Erythroblast (primary cell): ENCODE measurements at places on chromosomes 6 and 20.

DNA sequence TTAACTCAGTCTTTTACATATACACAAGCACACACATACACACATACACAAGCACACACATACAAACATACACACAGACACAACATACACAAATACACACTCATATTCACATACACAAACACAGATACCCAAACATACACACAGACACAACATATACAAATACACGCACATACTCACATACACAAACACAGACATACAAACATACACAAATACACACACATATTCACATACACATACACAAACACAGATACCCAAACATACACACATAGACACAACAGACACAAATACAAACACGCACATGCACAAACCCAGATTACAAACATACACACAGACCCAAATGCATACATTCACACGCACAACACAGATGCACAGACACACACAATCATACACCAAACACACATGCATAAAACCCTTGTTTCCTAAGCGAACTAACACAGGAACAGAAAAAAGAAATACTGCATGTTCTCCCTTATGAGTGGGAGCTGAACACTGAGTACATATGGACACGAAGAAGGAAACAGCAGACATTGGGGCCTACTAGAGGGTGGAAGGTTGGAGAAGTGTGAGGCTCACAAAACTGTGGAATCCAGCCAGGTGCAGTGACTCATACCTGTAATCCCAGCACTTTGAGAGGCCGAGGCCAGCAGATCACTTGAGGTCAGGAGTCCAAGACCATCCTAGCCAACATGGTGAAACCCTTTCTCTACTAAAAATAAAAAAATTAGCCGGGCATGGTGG lies 34.2 kb downstream of the PIM1 start:
- peak; percentile 82 for DNase-seq

DNA sequence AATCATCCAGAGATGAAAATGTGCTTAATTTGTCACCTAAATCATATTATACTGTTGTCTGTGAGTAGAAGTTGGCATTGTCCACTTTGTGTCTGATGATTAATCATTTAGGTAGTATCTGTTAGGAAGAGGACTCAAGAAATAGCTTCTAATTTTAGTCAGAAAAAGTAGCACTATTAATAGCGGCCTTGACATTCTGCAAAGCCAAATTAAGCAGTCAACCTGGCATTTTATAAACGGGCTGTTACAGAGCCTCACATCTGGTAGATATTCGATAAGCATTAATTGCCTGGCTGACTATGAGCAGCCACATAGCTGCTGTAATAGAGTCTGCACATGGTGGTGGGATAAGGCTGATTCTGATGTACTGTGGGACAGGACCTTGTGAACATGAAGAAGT lies 99.5 kb downstream of the KLHL32 start:
- DNase-seq = no peak

DNA sequence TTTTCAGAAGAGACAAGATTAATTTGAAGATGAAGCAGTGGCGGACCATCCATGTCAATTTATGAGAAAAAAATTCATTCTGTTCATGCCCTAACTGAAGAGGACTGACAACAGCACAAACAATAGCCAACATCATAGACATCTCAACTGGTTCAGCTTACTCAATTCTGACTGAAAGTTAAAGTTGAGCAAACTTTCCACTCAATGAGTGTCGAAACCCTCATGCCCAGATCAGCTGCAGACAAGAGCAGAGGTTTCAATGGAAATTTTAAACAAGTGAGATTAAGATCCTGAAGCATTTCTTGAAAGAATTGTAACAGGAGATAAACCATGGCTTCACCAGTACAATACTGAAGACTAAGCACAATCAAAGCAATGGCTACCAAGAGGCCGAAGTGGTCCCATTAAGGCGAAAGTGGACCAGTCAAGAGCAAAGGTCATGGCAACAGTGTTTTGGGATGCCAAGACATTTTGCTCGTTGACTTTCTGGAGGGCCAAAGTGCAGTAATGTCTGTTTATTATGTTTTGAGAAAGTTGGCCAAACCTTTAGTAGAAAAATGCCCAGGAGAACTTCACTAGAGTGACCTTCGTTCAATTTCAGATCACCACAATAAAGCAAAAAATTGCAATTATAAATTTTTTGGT lies 6.1 kb upstream of the SFT2D1 start:
- DNase-seq = no peak

- no peak for DNase-seq
Observed at GRCh38 chr6:16505711-16506357, 255.4 kb downstream of the ATXN1 start.

- DNase-seq = no peak
Observed at GRCh38 chr20:1946762-1947534, 46.9 kb downstream of the PDYN start.

DNA sequence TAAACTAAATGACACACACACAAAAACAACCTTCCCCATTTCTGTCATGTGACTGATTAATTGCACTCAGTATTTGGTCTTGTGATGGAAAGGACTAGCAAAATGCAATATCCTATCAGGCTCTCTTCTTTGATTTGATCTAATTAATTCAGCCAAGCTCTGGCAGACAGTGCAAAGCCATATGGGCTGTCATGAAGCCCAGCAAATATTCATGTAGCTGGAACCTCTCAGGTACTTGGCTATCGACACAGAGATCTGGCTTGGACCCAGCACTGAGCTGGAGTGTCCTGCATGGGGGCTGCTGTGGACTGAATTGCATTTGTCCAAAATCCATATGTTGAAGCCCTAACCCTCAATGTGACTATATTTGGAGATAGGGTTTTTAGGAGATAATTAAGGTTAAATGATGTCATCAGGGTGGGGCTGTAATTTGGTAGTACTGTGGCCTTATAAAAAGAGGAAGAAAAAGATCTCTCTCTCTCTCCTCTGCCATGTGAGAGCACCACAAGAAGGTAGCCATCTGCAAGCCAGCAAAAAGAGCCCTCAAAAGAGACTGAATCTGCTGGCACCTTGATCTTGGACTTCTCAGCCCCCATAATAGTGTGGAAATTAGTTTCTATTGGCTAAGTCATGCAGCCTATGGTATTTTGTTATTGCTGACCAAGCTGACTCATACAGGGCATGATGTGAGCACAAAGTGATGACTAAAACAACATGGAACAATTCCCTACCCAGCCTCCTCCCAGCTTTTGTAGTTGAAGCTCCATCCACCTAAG lies 77.1 kb downstream of the STMND1 start:
- no peak for DNase-seq

DNA sequence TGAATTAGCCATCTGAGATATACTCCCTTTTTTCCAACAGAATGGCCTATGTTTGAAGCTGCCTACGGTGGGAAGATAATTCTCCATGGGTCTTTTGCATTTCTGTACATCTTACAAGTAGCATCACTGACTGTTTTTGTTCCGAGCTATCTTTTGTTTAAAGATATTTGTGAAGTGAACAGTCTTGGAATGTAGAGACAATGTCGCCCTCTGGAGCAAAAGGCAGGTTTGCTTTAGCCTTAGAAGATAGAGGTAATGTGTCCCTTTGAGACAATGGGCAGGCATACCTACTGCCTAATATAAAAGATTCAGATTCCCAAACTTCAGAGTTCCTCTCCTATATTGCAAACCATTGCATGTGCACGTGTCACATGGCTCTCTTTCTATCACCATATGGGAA lies 347.8 kb upstream of the CNR1 start:
- no peak for DNase-seq

DNA sequence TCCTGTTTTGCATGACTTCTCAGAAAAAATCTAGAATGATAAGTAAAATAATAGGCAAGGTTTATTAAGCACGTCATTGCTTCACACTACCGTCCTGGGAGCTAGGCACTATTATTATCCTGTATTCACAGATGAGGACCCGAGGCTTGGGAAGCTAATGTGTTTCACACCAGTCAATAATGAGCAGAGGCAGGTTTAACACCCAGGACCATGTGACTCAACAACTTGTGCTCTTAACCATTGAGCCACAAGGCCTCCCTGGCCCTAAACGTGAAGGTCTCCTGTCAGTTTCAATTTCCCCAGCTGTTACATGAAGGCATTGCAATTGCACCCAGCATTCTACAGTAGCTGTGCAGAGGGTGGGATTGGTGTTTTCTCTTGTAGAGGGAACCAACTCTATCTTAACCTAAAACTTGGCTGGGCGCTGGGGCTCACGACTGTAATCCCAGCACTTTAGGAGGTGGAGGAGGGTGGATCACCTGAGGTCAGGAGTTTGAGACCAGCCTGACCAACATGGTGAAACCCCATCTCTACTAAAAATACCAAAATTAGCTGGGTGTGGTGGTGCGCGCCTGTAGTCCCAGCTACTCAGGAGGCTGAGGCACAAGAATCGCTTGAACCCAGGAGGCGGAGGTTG lies 191.2 kb downstream of the BCAS1 start:
- DNase-seq = no peak

GRCh38 chr6:87494761-87495422 lies 22.1 kb downstream of the SLC35A1 start:
- DNase-seq = no peak

GRCh38 chr6:101226677-101227135 lies 166.8 kb upstream of the GRIK2 start:
- no peak for DNase-seq

DNA sequence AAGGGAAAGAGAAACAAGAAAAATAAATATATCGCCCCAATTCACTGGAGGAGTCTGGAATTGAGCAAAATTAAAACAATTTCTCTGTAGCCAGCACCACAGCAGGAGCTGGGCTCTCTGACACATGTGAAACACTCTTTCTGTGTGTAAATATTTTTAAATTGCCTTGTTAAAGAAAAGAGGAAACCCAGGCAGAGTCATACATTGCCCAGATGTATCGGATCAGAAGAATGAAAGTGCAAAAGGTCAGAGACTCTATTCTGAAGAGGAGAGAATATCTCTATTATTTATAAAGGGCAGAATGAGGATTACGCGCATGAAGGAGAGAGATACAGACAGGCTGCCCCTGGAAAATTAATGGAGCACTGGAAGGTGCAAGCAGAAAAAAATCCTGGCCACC lies 127.0 kb upstream of the MAN1A1 start:
- DNase-seq = no peak

DNA sequence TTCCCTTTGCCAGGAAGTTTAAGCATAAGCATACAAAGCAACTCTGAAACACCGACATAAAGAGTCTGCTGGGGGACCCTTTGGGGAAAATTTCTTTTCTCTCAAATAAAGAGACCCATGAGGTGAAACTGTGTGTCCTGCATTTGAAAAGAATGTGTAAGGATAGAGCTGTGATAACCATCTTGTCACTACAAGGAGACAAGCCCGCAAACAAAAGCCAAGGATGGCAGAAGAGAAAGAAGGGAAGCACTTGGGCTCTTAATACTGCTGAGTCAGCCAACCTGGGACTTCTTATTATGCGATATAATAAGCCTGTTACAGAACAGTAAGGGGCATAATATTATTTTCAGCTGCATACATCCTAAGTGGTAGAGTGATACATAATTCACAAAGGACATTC lies 52.5 kb downstream of the NUDT3 start:
- no peak for DNase-seq

DNA sequence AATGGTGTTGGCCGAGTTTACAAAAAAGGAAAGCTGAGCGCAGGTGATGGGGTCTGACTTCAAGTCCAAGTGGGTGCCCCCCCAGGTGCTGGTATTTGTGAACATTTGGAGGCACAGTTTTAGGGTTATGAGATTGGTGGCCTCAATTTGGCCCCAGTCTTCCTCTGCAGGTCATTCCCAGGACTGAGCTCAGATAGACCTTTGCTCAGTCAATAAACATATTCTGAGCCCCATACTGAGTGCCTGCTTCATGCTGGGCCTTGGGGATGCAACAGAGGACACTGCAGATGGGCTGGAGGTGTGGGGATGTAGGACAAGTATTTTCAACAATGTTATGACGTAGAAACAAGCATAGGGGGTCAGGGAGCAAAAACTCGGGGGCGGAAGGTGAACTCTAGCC lies 33.5 kb downstream of the TGM3 start:
- no peak for DNase-seq

DNA sequence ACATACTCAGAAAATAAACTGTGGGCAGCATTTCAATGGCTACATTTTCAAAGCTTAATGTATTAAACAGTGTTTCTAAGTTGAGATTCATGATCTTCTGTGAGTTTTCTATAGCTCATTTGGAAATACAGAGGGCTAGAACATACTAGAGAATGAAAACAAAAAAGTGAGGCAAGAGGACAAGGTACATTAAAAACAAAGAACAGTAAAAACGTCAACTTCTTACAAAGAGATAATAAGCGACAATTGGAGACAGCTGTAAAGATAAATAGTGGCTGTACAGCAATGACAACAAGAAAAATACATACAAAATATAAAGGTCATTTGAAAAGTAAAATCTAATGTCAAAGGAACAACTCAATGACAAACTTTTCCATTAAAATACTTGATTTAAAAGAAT lies 94.3 kb downstream of the REV3L start:
- DNase-seq = no peak
